ENCODE measurements at places on chromosomes 2 and 18.
A peak's percentile ranks its signal among the peaks of the same experiment; 100 is the strongest.

DNA sequence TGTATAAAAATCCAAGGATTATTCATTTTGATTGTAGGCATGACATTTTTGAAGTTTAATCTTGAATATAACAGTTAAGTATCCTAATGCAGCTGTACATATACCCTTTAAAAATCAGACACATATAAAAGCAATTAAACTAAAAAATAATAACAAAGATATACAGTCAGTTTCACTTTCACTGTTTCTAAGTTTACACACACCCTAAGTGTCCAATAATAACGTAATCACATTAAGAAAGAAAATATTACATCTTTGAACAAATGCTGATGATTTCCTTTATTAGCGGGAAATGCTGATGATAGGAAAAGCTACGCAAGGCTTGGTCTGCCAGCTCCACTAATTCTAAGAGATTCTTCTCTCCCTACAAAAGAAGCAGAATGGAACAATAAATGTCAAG is 38.8 kb downstream of the RTTN start:
- DNase-seq, result no peak

DNA sequence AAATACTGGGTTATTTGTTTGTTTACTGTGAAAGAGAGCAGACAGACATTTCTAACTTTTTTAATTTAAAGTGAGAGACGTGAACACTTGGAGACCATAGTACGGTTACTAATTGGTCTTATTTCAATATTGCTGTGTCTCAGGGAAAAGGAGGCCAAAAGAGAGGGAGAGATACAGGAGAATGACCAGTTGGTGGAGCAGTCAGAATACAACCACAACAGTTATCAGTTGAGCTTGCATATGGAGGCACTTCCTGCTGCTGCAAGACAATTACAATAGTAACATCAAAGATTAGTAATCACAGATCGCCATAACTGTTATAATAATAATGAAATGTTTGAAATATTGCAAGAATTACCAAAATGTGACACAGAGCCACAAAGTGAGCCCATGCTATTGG is 58.2 kb downstream of the TWSG1 start:
- DNase-seq, result no peak

DNA sequence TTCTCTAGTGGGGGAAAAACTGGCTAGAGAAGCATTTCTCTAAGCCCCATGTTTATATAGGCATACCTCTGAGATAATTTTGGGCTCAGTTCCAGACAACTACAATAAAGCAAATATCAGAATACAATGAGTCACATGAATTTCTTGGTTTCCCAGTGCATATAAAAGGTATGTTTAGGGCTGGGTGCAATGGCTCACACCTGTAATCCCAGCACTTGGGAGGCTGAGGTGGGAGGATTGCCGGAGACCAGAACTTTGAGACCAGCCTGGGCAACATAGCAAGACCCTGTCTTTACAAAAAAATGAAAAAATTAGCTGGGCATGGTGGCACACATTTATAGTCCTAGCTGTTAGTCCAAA is 22.2 kb downstream of the TSN start:
- DNase-seq, result no peak

GRCh38 chr2:172833898-172834297 is 98.3 kb downstream of the RAPGEF4 start:
- no peak for DNase-seq

- DNase-seq, result no peak
Observed at GRCh38 chr2:205914213-205915129, 171.5 kb downstream of the INO80D start.

DNA sequence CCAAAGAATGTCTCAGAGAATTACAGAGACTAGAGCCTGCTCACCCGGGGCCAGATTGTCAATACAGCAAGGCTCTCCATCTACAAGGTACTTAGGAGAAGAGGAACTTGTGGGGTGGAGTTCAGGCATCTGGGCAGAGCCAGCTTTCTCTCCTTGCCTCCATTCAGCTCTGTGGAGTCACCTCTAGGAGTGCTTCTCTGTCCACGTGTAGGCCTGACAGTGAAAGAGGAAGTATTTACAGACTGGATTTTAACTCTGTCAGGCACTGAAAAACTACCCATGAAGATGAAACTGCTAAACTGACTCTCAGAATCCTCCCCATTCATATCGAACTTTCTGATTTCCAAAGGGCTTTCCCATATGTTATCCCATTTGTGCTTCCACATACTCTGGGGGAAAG is 315.6 kb downstream of the SETBP1 start:
- no peak for DNase-seq

GRCh38 chr2:175435012-175435411 is 253.5 kb upstream of the ATP5MC3 start:
- no peak for DNase-seq

DNA sequence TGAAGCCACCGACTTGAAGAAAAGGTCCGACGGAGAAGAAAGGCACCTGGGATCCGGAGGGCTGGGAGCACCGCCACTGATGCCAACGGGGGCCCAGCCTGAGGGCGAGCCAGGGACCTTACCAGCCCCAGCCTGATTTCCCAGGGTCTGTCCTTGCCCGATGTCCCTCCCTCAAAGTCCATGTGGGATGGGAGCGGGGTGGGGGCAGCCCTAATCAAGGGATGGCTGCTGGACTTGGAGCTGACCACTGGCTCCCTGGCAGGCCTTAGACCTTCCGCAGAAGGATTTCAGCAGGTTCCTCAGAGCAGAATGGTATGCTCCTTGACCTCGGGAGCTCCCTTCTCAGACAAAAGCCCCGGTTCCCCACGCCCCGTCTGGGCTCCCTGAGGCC is 99.6 kb downstream of the ZFP36L2 start:
- no peak for DNase-seq

GRCh38 chr2:48113767-48114166 is 207.5 kb upstream of the FBXO11 start:
- no peak for DNase-seq

DNA sequence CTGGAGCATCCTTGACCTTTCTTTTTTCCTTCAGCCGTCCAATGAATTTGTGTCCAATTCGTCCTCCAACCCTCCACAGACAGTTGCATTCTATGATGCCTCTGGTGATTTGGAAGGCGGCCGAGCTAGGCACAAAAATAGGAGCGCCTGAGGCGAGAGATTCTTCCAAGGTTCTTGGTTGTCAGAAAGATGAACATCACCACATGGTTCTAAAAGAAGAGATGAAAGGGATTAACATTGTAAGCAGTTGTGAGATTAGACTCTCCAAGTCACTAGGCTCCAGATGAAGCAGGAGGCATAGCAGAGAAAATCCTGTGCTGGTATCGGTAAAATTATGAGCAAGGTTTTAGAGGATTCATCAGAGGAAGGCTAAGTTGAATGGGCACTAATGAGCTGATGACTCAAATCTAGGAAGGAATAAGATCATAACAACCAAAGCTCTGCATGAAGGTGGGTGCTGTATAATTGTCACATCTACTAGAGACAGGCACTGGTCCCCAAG is 75.4 kb upstream of the MAP4K3 start:
- DNase-seq, result no peak

GRCh38 chr18:66646609-66647008 is 42.7 kb upstream of the CDH19 start:
- DNase-seq, result no peak

DNA sequence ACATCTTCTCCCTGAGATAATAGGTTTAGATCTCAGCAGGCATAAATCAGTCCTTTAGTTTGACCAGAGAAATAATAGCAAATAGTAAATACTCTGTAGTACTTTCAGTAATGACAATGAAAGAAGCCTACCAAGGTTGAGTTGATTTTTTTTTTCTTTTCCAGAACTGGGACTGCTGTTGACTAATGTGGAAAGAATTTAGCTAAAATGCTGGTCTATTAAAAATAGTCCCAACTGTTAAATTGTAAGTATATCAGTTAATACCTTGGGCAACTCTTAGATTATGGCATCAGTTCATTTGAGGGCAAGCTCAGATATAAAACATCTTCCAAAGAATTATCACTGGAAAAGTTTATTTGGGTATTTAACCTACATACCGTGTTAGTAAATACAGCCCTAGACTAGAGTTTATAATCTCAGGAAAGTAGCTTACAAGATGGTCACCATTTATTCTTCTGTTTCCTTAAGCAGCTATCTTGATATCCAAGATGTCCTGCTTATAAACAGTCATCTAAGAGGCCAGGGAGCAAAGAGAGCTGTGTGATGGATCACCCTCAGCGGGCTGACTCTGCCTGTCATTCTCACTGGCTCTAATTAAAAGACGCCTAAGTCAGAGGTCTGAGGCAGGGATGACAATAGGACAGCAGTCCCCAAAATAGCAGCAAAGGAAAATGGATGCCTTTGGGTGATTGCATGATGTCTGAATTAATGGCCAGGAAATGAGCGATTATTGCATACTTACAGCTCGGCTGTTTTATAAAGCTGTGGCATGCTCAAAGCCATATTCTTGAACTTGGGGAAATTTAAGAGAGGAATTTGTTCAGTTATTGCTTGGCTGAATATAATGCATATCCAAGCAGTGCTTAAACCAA is 121.3 kb downstream of the MTX2 start:
- no peak for DNase-seq

DNA sequence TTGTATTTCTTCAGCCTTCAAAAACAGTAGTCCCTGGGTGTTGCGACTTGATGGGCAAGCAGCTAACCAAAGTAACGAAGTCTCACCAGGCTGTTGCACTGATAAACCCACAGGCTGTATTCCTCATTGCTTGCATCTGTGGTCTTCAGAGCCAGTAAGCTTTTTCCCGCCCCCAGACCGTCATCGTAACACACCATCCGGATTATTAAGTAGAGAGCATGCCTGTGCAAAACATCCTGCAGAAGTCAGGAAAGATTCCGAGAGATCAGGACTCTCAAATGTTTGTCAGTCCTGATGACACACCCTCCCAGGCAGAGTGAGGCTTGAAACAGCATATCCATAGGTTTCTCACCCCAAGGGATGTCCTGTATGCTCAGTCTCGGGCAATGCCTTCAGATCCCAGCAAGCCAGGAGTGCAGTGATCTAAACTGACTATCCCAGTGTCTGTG is 15.9 kb downstream of the ITGB1BP1 start:
- no peak for DNase-seq

DNA sequence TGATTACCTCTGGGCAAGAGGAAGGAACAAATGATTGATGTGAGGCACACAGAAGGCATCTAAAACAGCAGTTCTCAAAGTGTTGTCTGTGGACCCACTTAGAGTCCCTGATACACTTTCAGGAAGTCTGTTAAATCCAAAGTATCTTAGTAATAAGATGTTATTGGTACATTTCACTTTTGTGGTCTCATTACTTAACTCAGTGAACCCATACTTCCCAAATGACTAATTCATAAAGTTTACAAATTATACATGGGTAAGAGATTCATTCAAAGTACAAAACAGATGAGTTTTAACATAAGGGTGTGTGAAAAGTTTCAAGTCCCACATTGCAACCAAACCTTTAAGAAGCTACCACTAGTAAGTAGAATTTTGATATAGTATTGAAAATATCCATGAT is 440.5 kb downstream of the NUP35 start:
- DNase-seq, result no peak

DNA sequence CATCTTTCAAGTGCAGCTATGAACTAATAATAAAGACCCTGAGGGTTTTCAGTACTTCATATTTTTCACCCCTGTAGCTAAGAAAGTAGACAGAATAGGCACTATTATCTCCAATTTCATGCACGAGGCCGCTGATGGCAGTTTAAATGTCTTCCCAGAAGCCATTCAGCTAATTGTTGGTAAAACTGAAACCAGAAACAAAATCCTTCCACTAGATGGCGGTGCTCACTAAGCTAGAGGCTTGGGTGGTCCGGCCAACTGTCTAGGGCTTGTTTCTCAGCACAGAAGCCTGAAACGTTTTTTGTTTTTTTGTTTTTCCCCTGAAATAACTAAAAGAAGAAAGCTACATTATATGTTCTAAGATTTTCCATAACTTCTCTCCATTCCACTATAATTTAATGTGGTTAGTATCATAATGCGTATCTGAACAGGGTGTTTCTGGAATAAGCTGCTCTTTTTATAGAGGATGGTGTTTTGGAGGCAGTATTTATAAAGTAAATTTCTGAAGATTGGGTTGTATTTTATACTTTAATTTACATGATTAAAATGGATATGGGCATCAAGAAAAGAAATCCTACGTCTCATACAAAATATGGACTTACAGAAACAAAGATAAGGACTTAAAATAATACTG is 159.4 kb downstream of the PIK3C3 start:
- peak; percentile 46 for DNase-seq

Measured in activated gamma-delta T cell treated with Interleukin-2 at 50 U/mL for 16 hours (primary cell).